ENCODE measurements at places on chromosomes 1 and 21.

- no peak for DNase-seq
These were observed 405.0 kb upstream of the POU3F1 start for GRCh38 chr1:38451541-38451993.

- DNase-seq, result no peak
These were observed 5.2 kb upstream of the MR1 start for GRCh38 chr1:181028615-181029014.

GRCh38 chr1:13699936-13700520 lies at the start of gene PRDM2:
PRDM2 (plus strand) TSS chr1:13700188; CDS start chr1:13715606, 15,418 bp downstream.
- DNase-seq, result no peak

DNA sequence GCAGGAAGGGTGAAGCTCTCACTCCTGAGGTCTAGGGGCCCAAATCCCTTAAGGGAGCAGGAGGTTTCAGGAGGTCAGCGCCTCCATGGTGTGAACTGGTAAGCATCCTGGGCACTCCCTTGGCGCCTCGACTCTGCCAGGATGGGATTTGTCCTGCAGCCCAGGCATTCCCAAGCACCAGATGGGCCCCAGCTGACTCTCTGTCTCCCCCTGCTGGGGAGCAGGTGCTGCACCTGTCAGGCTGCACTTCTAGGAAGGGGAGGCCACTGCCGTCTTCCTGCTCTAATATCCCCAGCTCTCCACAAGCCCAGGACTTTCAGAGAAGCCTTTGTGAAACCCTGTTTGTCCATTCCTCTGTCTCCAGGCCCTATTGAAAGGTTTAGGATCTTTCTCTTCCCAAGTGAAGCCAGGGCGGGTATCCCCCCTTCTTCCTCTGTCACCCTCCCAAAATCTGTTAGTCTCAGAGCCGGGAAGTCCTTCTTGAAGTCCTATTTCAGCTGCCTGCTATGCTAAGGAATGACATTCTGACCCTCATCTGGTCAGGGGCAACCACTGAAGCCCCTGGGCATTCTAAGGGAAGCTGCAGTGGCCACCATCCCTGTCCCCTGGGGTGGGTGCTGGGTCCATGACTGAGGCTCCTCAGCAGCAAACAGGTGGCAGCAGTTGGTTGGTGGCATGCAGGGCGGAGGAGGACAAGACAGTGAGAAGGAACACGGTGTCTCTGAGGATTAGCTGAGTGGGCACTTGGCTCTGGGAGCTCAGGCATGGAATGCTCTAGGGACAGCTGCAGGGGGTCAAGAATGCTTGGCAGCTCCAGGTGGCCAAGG lies 3.2 kb downstream of the MYBPH start:
- DNase-seq, result no peak

DNA sequence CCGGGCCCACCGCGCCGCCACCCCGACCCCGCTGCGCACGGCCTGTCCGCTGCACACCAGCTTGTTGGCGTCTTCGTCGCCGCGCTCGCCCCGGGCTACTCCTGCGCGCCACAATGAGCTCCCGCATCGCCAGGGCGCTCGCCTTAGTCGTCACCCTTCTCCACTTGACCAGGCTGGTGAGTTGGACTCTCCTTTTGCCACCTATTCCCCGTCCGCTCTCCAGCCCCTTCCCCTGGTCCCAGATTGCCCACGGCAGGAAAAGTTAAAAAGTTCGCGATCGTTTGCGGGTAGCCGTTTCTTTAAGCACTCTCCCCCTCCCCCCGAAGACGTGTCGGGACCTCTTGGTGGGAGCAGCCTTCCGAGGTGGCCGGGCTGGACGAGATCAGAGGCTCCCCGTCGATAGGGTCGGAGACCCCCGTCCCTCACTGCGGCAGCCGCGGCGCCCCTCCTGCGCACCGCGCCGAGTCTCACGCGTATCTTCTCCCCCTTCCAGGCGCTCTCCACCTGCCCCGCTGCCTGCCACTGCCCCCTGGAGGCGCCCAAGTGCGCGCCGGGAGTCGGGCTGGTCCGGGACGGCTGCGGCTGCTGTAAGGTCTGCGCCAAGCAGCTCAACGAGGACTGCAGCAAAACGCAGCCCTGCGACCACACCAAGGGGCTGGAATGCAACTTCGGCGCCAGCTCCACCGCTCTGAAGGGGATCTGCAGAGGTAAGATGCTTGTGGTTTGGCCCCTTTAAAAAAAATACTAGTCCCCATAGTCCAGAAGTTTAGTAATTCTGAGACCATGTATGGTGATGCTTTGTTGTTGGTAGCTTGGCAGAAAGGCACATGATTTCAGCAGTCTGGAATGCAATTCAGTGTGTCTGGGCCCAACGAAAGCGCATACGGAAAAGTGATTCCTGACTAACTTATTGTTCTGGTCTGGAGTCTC lies 576 bp downstream of the CCN1 start:
- no peak for DNase-seq

- DNase-seq, result no peak
These were observed 20.3 kb upstream of the PTGFRN start for GRCh38 chr1:116889380-116889779.

DNA sequence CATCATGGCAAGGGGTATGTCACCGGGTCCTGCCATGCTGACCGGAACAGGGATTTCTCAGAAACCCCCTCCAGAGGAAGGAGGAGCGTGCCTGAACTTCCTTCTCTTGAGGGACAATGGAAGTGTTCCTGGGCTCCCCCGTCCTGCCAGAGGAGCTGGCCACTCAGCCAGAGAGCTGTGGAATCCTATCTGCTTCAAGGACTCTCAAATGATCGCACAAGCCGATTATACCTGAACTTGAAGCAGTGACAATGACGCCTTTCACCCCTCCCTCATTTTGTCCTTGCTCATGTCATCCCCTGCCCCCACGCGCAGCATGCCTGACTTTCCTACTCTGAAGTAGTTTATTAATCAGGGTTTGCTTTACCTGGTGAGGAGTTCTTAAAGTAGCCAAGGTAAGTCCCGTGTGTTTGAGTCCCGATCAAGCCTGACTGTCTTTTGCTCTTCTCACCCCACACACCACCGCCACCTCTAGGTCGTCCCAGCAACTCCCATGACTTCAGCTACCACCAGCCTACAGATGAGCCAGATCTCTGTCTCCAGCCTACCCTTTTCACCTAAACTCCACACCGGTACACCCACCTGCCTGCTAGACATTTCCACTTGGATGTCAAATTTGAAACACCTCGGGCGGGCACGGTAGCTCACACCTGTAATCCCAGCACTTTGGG lies 25.0 kb upstream of the PRELP start:
- DNase-seq, result no peak

DNA sequence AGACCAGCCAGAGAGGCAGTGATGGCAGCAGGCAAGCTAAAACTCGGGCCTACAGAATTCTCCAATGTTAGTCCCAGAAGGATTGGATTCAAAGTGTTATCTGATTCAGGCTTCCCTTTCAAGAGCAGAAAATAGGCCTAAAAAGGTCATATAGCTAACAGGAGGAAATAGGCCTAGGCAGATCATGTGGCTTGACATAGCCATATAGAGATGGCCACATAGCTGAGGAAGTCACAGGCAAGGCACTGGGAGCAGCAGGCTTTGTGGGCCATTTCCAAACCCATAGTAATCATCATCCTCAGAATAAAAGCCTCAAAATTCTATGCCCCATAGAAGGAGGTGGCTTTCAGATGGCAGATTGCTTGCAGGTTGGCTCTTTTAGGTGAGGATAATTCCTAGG lies 29.0 kb upstream of the LMO4 start:
- DNase-seq, result no peak

- no peak for DNase-seq
These were observed 613.5 kb downstream of the MATN1 start for GRCh38 chr1:30109853-30110252.

GRCh38 chr21:15506086-15506485 lies 223.7 kb upstream of the USP25 start:
- DNase-seq, result no peak

- no peak for DNase-seq
These were observed 229.9 kb downstream of the AKT3 start for GRCh38 chr1:243620096-243620495.

DNA sequence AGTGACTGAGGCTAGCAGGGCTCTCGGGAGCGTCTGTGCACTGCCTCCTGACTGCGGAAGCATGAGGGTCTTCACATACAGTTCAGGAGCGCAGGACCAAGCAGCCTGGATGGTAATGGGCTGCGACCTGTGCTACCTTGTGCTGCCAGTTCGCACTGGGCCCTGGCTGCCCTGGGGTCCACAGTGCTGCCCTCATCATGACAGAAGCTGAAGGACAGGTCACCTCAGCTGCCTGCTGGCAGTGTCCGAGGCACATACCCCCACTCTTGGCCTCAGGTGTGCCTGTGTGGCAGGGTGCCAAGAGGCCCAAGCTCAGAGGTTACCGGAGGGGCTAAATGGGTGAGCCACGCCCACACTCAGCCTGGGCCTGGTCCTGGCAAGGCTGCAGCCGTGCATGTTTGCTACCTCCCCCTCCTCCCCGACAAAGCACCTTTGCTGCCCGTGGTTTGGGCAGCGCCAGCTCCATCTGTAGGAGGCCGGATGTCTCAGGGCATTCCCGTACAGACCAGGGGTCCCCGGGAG lies 4.4 kb downstream of the JMJD4 start:
- DNase-seq, result no peak

- DNase-seq, result no peak
These were observed 175.0 kb upstream of the COL11A1 start for GRCh38 chr1:103283371-103283770.

- DNase-seq, result no peak
These were observed 2.1 kb downstream of the LEPR start for GRCh38 chr1:65422241-65423203.

- DNase-seq, result no peak
These were observed 48.1 kb upstream of the MPC2 start for GRCh38 chr1:167984886-167985489.

DNA sequence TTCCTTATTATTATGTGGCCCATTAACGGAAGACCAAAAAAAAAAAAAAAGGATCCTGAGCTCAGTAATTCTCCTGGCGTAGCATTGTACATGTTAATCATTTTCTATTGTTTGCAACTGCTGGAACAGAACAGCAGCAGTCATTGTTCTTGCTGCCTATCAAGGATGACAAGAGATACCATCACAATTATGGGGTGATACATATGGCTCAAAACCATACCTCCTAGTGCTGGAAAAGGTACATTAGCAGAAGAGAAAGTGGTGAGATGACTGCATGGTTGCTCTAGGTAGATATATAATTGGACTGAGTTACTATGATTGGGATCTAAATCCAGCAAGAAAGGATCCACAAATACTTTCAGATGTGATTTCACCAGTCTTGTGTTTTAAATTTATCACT lies 13.3 kb upstream of the TLR5 start:
- no peak for DNase-seq

DNA sequence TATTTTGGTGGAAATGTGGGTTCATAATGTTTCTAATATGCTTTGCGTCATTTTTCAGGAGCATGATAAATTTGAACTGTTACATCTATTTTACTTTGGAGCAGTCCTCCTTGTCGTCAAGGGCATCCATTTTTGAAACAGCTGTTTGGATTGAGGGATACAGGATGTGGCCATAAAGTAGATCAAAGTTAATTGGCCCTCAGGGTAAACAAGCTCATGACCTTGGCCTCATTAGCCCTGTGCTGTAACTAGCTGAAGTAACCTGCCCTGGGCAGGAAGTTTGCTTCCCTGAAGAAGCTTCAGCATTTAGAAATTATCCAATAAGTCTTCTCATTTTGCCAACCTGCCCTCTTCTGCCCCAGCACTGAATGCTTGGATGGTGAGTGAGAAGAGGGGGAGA lies 24.8 kb upstream of the RGL1 start:
- no peak for DNase-seq

GRCh38 chr1:206846487-206846886 lies 18.9 kb upstream of the IL20 start:
- DNase-seq, result no peak

GRCh38 chr1:197773856-197774255 lies 1.4 kb downstream of the DENND1B start:
- DNase-seq, result no peak

DNA sequence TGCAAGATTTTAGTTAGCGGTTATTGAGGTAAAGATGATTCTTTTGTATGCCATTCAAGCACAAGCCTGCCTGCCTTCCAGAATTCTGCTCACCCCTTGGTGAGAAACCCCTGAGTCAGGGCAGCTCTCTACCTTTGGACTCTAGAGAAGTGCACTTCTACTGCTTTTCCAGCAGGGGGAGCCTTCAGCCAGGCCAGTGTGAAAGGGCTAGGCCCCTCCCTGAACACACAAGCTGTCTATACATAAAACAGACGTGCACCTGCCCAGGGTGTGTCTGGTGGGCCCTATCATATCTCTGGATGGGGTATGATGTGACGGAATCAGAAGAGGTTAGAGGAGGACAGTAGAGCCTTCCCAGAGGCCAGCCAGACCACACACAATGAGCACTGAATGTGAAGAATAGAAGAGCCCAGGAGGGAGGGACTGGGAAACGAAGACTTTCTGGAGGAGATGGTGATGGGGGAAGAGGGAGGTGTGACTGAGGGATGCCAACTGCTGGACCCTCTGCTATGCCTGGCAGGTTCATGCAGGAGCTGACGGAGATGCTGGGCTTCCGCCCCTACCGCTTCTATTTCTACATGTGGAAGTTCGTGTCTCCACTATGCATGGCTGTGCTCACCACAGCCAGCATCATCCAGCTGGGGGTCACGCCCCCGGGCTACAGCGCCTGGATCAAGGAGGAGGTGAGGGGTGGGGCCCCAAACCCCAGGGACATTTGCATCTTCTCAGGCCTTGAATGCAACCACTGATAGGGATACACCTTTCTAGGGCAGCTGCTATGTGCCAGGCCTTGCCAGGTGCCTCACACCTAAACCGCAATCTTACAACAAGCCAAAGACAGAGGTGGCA lies 13.0 kb upstream of the KCNC4 start:
- no peak for DNase-seq

DNA sequence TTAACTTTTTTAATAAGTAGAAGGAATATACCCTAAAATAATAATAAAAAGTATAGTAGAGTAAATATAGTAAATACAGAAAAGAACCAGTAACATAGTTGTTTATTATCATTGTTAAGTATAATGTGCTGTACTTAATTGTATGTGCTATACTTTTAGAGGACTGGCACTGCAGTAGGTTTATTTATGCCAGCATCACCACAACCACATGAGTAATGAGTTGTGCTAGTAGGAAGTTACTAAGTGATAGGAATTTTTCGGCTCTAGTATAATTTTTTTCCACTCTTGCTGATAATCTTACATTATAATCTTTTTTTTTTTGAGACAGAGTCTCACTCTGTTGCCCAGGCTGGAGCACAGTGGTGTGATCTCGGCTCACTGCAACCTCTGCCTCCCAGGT lies 71.6 kb downstream of the IVNS1ABP start:
- no peak for DNase-seq

DNA sequence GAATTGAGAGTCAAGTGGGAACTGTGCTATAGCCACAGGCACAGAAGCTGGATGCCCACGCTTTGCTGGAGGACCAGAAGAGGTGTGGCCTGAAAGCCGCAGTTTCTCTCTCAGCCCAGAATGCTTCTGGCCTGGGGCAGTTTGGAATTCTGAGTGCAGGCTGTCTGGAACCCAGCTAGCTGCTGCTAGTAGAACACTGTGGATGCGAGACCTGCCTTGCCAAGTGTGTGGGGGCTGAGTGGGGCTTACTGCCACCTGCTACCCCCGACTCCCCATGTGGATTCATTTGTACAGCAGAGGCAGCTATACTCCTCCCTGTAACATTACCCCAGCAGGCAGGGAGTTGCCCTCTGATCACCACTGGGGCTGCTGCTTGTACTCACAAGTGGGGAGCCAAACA lies 12.2 kb downstream of the ADAMTS1 start:
- no peak for DNase-seq
